ENCODE measurements at places on chromosomes 11 and 22. TPM values are rescaled to one million over a fixed set of nuclear protein-coding genes. Genes with fewer than 3 reads are reported as not detected.

DNA sequence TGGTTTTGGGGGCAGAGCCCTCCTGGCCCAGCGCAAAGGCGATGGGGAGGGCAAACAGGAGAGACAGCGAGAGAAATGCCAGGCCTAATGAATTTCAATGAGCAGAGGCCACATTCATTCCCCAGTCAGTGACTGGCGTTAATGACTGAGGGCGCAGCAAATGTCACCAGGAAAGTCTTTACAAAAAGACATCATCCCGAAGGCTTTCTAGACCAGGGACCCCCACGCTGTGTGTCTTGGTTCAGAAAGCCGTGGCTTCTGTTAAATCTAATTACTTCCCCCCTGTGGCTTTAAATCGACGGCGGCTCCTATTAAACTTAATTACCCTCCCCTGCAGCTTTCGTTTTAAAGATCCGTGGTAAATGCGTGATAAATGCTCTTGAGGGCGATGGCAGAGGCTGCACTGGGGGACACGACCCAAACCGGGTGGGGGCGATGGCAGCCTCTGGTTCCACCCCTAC, 1.6 kb upstream of the FGF19 start:
- no peak for DNase-seq

GRCh38 chr11:62169935-62170334, 20.1 kb upstream of the SCGB1D1 start:
- no peak for DNase-seq

The TRPM5 gene
- total RNA-seq: not detected

- DNase-seq: no peak
Measured at GRCh38 chr11:44886790-44887140, 63.9 kb downstream of the TP53I11 start.

DNA sequence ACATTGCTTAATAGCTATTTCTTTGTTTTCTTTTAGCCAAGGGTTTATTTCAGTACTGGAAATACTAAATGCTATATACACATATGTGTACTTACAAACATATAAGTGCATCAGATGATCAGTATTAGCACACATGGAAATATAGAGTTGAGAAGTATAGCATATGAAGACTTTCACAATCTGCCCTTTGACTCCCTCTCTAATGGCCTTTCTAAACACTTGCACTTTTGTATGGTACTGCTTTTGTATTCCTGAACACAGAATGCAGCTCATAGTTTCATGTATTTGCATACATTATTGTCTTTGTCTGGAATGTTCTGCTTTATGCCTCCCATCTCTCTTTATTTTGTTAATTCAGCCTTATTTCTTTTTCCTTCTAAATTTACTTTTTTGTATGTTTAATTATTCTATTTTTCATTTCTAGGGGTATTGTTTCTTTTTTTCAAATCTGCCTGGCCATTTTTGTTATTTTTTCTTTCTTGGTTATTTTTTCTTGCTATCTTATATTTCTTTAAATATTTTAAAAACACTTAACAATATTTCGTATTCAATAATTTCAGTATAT, 28.8 kb downstream of the ACER3 start:
- no peak for DNase-seq

The LYVE1 gene
- not detected for total RNA-seq

GRCh38 chr22:50314081-50314454, 6.6 kb upstream of the PLXNB2 start:
- DNase-seq: no peak

DNA sequence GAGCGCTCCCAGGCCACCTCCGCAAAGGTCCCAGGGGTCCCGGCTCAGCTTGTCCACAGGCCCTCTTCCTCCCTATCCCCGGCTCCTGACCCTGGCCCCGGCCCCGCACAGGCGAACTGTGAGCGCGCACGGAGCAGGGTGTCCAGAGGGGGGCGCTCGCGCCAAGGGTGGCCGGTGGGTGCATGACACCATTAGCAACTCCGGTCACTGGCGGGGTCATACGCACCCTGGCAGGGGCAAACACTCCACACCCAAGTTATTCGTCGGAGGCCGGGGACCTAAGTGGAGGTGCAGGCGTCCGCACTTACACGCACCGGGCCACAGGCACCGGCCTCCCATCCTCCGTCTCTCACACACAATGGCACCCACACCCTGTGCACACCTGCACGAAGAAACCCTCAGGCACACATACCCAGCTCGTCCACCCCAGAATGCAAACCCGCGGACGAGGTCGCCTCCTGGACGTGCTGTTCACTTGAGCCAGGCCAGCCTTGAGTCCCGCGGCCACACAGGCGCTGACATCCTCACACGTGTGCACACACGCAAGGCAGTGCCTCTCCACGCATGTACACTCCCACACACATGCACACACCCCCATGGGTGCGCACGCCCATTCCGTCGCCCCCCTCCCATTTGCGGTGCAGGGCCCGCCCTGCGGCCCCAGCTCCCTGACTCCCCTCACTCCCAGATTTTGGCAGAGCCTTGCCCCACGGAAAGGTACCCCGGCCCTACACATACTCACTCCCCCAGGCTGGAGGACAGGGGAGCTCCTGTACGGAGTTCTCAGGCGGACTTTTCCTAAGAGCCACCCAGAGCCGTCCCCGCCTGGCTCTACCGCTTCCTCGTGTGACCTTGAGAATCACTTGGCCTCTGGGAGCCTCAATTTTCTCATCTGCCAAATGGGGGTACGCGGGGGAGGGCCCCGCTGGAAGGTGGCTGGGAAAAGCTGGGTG, at the start of gene RASGRP2:
Gene RASGRP2, minus strand, starts transcription at position 552 of the 953 bp plus-strand sequence. CDS start 1,276 bp downstream, outside the sequence.
- DNase-seq: peak; percentile 97

The RGL4 gene
- 24.9 TPM for total RNA-seq

- no peak for DNase-seq
Measured at GRCh38 chr11:64444838-64445441, 86.0 kb downstream of the RPS6KA4 start.

The UQCR10 gene
- 83.6 TPM for total RNA-seq

DNA sequence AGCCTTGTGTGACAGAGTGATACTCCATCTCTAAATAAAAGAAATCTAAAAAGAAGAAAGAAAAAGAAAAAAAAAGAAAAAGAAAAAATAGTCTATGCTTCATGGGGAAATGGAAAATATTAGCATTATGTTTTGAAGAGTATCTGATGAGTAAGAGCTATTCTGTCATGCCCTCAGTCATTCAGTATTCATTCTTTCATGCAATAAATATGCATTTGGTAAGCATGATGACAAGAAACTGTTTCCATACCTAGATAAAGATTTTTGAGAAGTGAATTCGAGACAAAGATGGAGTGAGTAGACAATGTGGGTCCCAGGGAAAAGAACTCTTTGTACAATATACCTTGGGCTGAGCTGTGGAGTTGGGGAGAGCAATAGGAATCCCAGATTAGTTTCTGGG, 6.2 kb upstream of the IFTAP start:
- no peak for DNase-seq

The CHRM1 gene
- not detected for total RNA-seq

- no peak for DNase-seq
Measured at GRCh38 chr22:29208879-29209623, 3.4 kb downstream of the EMID1 start.

DNA sequence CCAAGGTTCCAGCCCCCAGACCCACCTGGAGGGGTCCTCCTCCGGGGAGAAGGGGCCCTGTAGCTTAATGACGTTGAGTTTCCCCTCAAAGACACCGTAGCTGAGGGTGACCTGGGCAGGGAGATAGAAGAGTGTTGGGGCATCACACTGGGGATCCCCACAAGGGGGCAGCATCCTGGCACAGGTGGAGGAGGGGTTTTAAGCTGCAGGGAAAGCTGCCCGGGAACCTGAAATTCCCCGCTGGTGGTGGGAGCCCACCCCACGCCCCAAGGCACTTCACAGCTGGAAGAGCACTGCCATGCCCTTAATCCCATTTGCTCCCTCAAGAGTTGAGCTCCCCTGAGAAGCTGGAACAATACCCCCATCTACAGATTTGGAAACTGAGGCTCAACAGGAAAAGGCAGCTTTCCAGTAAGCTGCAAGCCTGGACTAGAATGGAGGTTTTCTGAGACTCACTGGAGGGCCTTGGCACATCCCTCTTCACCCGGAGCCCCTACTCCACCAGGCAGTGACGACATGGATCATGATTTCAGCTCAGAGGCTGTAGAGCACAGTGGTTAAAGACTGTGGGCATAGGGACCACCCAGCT, 13.7 kb downstream of the MFNG start:
- peak; percentile 52 for DNase-seq

DNA sequence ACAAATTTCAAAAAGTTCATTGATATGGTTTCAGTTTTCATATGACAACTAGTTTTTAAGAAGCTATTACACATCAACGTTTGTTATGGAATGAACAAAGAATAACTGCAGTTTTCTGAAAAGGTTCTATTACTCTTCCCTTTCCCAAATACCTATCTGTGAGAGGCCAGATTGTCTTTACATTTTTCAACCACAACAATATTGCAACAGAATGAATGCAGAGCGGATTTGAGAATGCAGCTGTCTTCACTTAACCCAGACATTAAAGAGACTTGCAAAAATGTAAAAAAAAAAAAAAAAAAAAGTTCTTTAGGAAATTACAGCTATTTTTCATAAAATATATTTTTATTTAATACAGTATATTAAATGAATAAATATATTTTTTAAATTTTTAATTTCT, 250.8 kb downstream of the DDX10 start:
- no peak for DNase-seq

GRCh38 chr11:33344611-33345010, 87.4 kb downstream of the HIPK3 start:
- no peak for DNase-seq

The TIRAP gene
- 15.6 TPM for total RNA-seq

GRCh38 chr22:32200752-32201151, 4.1 kb downstream of the RFPL2 start:
- DNase-seq: no peak

DNA sequence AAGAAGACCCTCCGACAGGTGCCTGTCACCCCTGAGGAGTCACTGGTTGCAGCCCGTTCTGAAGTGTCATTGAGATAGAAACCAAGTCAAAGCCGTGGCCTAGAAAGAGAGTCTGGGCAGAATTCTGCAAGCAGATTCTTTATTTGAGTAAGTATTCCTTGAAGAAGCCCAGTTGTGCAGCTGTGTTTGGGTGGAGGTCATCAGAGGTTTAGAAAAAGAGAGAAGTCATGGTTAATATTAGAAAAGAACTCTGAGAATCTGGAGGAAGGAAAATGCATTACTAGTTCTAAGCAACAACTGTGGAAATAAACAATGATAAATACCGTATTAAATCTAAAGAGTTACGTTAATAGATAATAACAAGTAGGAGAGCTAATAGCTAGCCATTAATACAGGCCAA, 118.8 kb upstream of the KIRREL3 start:
- no peak for DNase-seq

The OMP gene
- not detected for total RNA-seq

- no peak for DNase-seq
Measured at GRCh38 chr11:44488165-44488965, 77.1 kb upstream of the CD82 start.

DNA sequence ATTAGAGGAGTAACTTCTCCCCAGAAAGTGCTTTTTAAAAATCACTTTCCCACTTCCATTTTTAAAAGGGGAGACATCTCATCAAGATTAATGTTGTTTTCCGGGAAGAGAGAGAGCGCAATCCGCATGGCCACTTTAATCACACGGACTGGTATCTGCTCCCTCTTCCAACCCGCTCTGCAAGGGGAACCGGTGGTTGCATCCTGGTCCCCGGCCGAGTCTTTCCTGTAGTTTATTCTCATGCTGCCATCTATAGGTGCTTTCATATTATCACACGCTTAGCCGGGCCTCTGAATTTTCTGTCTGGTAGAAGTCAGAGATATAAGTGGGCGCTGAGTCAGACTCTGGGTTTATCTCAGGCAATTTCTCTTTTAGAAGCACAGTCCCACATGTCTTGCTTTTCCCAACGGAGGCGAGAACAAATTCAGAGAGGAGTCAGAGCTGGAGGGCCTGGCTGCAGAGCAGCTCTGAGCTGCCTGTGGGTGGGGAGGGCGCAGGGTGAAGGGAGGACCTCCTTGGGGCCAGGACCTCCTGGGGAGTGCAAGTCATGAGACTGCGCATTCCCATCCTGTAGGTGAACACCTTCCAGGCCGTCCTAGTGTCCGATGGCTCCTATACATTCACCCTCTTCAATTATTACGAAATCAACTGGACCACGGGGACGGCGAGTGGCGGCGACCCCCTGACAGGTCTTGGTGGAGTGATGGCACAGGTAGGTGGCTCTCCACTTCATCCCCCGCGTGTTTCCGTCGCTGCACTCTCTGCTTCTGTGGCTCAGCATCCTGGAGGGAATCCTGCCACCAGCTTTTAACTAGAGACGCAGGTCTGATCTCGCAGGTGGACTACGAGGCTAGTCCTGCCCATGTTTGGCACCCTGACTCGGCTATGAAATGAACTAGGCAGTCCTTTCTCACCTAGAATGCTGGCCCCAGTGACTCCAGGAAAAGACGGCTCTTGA, 11.7 kb downstream of the TECTA start:
- DNase-seq: no peak

GRCh38 chr11:100647861-100648260, 39.2 kb upstream of the ARHGAP42 start:
- DNase-seq: no peak

DNA sequence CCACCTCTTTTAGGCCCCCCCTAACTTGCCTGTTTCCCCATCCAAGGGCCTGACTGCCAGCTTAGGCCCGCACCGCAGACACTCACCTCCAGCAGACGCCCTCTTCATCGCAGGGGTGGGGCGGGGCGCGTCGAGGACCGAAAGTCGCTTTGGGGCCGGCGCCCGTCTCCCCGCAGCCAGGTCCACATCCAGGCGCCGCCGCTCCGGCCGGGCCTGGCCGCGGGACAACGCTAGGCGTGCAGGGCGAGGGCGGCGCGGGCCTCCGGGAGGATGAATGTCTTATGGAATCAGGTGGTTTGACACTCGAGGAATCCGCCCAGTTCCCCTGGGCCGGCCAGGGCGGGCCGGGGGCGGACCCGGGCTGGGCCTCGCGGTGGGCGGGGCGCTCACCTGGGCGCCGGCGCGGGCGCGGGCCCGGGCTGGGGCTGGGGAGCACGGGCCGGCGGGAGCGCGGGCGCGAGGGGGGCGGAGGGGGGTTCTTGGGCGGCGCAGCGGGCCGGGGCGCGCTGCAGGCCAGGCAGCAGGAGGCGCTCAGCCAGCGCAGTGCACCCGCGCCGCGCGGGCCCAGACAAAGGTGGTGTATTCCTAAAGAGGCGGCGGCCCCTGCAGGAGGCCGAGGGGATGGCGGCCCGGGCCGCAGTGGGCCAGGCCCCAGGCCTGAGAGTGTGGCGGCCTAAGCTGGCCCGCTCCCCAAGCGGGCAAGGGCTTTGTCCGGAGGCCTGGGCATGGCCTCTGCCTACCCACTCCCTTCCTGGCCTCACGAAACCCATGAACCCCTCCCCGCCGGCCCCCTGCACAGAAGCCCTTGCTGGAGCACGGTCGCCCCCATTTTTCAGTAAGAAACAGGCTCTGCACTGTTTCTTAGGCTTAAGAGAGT, 177.6 kb downstream of the IGLL1 start:
- peak; percentile 77 for DNase-seq

DNA sequence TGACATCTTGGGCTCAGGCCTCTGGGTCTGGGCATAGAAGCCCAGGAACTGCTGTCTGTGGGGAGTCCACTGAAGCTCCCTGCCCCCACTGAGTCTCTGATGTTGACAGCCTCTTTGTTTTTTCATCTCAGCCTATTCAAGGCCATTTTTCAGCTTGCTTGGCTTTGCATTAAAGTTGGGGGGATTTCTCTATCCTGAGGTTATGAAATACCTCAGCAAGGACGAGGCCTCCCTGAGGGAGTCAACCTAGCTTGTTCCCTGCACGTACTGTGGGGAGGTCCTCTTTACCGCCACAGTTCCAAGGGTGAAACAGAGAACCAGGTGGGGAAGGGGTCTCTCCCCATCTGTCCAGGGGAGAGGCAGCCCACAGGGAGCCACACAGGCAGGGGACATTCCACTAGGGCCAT, 8.4 kb downstream of the KCNQ1OT1 start:
- no peak for DNase-seq
